ENCODE measurements at places on chromosomes 6 and 20.

DNA sequence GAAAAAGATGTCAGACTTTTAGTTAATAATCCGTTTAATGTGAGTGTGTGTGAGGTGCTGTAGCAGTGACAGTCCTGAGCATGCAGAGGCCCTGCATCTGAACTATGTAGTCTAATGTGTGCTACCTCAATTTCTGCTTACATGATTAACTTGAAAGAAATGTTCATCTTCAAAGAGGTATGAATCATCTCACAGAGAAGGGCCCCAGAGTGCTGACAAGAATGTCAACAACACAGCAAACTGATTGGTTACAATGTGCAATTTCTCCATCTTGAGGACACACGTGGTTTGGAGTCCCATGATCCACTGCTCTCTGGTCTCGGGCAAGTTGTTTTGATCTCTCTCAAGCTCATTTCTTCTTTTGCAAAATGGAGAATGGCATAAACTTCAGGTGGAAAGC lies 61.7 kb upstream of the EMILIN3 start:
- peak; percentile 47 for DNase-seq

DNA sequence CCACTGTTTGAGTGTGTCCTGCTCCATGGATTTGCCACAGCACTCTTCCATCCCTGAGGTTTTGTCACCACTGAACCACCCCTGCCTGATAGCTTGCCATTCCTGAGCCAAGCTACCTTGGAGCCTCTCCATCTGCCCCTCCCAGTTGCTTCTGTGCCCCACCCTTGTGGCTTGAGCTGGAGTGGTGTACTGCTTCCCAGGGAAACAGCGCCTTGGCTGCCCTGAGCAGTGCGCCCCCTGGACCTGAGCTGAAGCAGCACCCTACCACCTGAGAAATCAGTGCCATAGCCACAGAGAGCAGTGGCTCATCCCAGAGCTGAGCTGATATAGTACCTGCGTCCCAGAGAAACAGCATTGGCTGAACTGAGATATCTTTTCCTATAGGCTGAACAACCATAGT lies 40.3 kb downstream of the IL22RA2 start:
- DNase-seq, result no peak

DNA sequence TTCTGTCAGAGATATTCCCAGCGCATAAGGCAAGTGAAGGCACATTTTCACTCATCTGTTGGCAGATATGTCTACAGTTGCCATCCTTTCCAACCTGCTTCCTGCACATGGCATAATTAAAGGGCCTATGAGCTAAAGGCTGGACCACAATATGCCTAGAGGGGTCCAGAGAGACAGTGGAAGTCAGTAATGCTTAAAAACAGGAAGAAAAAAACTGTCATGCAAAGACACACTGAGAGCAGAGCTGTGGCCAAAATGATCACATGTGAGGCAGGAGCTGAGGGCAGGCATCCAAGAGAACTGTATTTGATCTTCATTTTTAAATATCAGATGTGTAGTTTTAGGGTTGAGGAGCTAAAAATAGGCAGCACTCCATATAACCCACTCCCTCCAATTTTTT lies 125.0 kb upstream of the BACH2 start:
- DNase-seq, result no peak

- no peak for DNase-seq
Observed at GRCh38 chr6:13457577-13457976, 29.8 kb downstream of the GFOD1 start.

GRCh38 chr6:130366107-130367005 lies 539 bp downstream of the TMEM200A start:
- DNase-seq, result peak; percentile 46

GRCh38 chr6:13488015-13488895 lies 855 bp upstream of the GFOD1 start:
- no peak for DNase-seq

DNA sequence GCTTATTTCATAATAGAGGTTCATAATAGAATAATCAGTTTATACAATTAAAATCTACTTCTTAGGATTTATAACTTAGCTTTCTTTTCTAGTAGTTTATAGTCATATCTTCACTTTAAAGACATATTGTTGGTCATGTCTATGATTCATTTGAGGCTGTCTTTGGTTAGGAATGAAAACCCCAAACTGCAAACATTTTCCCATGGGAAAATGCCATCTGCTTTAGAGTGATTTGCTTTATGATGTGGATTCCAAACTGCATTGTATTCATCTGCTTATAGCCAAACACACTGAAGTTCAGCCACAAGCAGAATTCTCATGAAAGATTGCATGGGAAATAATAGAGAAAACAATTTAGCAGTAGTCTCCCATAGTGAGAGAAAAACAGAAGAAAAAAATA lies 128.0 kb downstream of the RFPL4B start:
- DNase-seq, result no peak

- DNase-seq, result no peak
Observed at GRCh38 chr20:14906908-14907434, 569.6 kb upstream of the FLRT3 start.
